ENCODE measurements at places on chromosomes 4 and X.

GRCh38 chrX:151680805-151681204, 14.5 kb upstream of the PRRG3 start:
- no peak for DNase-seq

- no peak for DNase-seq
These were observed 1.0 kb downstream of the SOX3 start for GRCh38 chrX:140503714-140504351.

DNA sequence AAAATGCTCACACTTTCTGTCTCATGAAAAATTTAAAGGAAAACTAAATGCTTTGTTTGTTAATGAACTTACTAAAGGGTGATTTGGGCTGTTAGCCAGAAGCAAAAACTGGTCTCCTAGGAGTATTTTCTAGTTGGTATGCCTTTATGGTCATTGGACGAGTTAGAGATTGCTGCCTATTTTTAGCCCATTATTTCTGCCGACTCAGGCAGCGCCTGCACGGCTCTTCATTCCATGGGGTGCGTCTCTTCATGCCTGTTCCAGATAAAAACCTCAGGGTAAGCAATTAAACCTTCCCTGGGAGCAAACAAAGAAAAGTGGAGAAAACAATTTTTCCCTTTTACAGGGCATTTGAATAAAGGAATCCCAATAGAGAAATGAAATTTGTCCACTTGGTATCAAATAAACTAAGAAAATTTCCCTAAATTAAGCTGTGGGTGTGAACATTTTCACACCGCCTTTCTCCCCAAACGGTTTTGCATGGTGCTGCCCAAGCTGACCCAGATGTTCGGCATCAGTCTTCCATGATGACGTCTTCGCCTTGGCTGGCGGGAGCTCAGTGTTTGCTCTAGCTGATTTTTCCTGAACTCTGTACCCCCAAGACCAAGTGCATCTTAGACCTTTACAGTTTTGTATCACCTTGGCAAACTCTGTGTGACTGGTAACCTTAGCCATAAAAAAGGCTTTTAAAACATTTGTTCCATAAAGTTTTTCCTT, 61.7 kb upstream of the ADGRG2 start:
- no peak for DNase-seq

GRCh38 chr4:26692014-26692726, 108.3 kb downstream of the TBC1D19 start:
- DNase-seq, result no peak

- no peak for DNase-seq
These were observed 14.2 kb downstream of the RGS12 start for GRCh38 chr4:3307060-3307459.

DNA sequence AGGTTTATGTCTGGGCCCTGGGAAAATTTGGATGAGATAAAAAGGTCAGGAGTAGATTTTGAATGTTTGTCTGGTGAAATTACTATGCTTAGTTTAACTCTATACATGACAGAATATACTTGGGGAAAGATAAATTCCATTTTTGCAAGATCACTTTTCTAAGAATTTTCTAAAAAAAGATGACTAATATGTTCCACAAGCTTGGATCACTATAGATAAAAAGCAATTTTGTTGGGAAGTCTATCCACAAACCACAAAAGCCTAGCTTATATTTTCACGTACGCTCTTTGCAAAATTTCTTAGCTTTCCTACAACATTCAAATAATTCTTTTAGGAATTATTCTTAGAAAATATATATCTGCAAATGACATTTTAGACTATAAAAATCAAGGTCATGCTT, 20.6 kb upstream of the COQ2 start:
- DNase-seq, result no peak

- DNase-seq, result no peak
These were observed 74.3 kb upstream of the KCTD8 start for GRCh38 chr4:44522761-44523445.

GRCh38 chr4:55754754-55755350, 64.7 kb upstream of the EXOC1L start:
- no peak for DNase-seq

GRCh38 chrX:41596596-41596995, 92.2 kb upstream of the GPR34 start:
- no peak for DNase-seq

GRCh38 chr4:38691251-38692008, 27.4 kb downstream of the KLF3 start:
- DNase-seq, result no peak

DNA sequence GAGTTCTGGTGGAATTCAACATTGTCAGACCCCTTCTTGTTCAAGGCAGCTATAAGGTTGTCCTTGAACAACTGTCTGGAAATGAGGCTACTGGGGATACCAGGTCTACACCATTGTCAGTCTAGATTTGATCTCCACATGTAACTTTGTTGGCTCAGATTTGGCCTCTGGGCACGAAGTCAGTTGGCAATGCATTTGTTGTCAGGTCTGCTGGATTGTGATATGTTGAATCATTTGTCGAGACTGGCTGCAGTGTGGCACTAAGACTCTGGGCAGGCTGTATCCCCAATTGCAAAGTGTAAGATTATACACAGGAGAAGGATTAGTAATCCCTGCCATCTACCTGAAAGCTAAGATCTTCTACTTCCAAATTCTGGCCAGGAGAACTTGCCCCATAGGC, 26.5 kb downstream of the ZNF81 start:
- no peak for DNase-seq

DNA sequence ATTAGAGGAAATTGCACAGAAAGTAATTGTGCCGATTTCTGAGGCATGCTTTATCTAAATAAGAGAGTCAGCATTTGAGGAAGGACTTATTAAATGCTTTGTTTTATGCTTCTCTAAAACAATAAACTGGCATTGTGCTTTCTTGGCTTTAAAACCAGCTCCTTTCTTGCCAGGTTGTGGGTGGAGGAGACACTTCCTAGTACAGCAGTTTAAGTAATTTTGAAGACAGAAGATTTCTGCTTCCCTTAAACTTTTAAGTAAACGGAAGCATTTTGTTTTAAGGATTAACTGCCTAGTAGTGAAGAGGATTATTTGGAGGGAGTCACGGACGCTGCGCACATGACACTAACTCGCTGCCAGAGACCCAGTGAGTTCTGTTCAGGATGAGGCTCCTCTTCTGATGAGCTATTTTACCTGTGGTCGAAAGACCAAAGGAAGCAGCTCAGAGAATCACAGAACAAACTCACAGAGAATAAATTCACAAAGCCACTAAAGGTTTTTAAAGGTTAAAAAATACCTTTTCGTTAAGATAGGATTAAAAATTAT, 169.5 kb downstream of the TLL1 start:
- DNase-seq, result no peak

All from NCI-H1417 treated with DMSO at 0.1 percent for 48 hours (cell line).